ENCODE measurements at places on chromosomes 11 and 22.

- DNase-seq, result no peak
Measured at GRCh38 chr22:50705851-50706351, 32.1 kb upstream of the ACR start.

GRCh38 chr11:79249295-79249993 lies 191.4 kb downstream of the TENM4 start:
- no peak for DNase-seq

DNA sequence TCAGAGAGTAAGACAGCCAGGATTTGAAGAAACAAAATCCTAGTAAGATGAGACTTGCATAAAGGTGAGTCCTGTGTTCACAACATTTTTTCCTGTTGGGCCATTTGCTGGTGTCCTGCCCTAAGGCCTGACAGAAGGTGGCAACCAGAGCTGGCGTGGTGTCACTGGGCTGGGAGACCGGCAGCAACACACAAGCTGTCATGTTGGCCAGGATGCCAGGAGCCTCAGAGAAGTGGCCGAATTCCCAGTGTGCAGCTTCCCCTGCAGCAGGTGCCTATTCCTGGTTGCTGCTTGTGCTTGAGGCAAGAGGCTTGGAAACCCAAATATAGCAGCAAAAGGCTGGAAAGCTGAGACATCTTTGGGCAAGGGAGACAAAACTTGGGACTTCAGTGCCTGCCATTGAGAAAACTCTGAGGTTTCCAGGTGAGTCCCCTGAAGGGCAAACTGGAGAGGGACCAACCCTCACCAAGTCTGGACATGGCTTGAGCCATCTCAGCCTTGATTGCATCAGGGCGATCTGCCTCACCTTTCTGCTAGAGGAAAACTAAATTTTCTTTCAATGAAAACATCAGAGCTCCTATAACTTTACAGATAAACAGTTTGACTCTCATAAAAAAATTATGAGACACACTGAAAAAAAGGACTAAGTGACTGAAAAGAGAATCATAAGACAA lies 25.9 kb downstream of the ALG12 start:
- no peak for DNase-seq

DNA sequence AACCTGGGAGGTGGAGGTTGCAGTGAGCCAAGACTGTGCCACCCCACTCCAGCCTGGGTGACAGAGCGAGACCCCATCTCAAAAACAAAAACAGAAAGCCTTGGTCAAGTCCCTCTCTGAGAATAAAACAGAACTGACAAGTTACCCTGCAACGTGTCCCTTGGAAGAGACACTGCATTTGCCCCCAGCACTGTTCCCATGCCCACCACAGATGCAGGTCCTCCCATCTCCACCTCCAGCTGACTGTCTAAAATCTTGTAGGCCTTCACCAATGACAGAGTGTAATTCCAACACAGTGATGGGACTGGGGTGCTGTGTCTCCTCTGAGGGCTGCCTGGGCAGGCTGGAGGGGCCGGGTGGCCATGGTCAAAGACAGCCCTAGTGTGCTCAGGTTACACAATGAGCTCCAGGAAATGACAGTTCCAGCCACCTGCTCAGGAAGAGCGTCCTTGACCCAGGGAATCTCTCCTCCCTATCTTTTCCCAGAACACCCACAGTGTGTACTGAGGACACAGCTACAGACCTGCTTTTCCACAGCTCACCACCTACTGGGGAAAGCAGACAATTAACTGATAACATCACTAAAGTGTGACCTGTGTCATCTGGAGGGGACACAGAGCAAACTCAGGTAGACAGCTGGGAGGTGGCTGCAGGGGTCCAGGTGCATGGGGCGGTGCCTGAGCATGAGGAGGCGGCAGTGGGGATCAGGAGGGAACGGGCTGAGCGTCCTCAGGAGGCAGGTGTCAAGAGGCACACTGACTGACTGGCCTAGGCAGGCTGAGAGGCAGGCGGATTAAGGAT lies 56.4 kb downstream of the ARFGAP3 start:
- DNase-seq, result no peak
